ENCODE measurements at places on chromosomes 16 and 17. TPM values are rescaled to one million over a fixed set of nuclear protein-coding genes. Genes with fewer than 3 reads are reported as not detected.

DNA sequence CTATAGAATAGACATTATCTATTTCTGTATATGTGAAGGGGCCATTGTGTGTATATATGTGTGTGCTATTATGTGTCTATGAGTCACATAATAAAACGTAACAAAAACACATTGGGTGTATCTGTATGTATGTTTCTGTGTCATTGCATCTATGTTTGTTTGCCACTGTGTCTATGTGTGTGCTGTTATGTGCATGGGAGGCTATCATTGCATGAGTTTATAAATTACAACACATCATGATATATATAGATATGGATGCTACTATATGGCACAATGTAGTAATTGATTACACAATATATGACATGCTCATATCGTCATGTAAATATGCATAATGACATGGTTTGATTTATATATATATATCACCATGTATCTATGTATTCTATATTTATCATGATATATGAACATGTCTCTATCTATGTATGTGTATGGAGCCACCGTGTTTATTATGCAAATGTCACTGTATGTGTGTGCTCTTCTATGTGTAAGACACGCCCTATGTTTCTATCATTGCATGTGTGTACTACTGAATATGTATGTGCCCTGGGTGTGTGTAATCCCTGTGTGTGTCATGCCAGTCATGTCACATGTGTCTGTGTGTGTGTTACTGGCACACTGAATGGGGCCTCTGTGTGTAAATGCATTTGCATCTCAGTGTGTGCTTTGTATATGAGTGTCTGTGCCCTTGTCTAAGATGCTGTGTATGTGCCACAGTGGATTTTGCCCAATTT lies 1.4 kb upstream of the TSPOAP1 start:
- no peak for DNase-seq

DNA sequence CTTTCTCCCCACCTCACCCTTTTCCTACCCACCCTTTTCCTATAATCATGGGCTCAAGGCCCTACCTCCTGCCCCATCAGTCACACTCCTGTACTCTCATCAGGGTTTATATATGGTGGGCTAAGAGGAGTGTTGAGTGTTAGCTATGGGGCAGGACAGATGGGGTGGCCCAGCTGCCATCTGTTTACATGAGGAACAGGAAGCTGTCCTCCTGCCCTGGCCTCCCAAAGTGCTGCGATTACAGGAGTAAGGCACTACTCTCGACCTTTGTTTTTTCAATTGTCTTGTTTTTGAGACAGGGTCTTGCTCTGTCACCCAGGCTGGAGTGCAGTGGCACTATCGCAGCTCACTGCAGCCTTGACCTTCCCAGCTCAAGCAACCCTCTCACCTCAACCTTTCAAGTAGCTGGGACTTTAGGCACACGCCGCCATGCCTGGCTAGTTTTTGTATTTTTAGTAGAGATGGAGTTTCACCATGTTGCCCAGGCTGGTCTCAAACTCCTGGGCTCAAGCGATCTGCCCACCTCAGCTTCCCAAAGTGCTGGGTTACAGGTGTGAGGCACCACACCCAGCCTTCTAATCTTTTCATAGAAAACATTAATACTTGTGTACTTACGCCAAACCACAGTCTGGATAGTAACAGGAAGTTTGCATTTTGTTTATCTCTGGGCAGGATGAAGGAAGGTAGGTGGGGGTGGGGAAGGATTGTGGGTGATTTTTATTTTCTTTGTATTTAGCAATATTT lies 1.6 kb downstream of the TRADD start:
- no peak for DNase-seq

DNA sequence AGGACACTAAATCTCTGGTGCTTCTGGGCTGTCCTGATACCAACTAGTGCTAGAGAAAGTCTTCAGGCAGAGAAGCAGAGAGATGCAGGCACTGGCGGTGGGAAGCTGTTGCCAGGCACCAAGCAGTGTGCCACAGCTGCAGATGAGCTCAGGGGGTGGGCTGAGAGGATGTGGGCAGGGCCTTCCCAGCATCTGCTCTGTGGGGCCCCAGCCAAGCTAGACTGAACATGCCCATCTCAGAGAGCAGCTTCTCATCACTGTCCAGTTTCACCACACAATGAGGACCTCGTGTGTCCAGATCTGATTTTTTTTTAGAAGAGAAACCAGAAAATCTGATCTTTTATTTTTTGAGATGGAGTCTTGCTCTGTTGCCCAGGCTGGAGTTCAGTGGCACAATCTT lies 17.1 kb downstream of the PSKH1 start:
- peak; percentile 35 for DNase-seq

DNA sequence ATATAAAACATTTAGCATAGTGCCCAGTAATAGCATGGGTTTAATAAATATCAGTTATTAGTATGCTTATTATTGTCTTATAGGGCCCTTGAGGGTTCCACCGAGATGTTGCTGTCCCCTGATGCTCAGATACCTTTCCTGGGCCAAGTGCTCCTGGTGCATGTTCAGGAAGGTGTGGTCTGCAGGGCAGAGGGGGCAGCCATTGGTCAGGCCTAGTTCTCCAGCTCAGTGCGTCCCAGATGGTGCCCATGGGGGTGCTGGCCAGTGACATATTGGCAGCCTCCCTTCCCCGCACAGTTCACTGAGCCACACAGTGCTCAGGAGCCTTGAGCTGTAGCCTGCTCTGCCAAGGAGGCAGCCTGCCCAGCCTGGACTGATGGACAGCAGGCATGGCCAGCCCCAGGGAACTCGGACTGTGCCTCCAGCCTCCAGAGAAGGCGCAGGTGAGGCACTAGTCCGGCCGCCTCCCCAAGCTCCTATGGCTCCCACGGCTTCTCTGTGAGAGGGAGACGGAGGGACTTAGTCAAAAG lies 7.7 kb upstream of the GRIN2A start:
- DNase-seq = no peak

GRCh38 chr17:43437756-43438155 lies 39.0 kb downstream of the ARL4D start:
- no peak for DNase-seq

DNA sequence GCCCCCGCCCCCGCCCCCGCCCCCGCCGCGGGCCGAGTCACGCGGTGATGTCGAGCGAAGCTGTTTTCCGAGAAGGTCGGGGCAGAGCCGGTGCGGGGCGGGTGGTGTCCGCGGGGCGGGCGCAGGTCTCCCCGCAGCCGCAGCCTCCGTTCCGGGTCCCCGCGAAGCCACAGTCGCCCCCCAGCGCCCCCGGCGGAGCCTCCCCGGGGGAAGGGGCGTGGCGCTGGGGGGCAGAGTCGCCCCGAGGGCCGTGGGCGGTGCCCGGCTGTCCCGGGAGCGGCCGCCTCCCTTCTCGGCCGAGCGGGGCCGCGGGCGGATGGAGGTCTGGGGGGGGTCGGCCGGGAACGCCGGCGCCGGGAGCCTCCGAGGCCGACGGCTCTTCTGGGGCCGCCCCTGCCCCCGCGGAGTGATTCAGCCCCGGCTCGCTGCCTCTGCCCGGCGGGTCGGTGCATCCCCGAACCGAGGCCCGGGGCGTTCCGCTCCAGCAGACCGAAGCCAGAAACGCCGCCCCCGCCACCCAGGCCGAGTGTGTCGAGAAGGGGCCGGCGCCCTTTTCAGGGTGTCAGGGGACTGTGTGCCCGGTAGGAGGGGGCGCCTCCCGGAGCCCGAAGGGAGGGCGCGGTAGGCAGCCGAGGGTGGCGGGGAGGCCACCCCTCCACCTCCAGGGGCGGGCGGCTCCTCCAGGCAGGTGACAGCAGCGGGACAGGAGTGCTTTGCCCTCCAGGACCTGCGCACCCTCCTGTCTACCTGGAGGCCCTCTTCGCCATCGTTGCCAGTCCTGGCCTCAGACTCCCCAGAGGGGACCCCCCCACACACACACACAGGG lies 1.7 kb downstream of the METRNL start:
- no peak for DNase-seq

- no peak for DNase-seq
Observed at GRCh38 chr17:41178843-41179616, 1.0 kb upstream of the KRTAP4-2 start.

DNA sequence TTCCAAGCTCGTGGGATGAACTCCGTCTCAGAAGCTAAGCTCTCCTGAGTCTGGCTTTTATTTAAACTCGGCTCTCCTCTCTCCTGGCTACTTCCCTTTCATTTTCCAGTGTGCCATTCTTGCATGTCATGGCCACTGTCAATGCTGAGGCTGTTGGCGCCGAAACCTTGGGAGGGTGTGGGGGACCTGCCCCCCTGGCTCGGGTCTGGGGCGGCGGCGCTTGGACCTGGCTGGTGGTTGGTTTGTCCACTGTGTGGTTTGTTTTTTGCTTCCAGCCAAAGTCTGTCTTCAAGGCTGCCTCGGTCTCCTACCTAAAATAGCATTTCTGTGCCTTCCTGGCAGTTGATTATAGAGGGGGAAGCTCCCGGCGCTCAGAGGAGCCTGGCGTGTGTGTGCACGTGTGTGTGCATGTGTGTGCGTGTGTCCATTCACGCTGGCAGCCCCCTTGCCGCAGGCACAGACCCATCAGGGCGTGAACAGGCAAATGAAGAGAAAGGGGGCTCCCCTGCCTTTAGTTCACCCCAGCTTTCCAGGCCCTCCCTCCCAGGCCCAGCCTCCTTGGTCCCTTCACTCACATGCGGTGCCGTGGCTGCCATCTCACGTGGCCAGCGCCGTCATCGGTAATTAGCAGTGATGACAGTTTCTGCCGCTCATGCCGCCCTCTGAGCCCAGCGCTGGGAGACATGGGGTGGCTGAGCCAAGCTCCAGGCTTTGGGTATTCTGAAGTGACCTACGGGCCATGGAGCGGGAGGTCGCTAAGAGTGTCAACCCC lies 179.9 kb downstream of the SEC14L1 start:
- no peak for DNase-seq

- DNase-seq = peak; percentile 43
Observed at GRCh38 chr16:50368410-50369132, at the start of gene BRD7. Gene BRD7, minus strand, starts transcription at chr16:50368988. Its CDS starts 214 bp downstream, at chr16:50368774.

DNA sequence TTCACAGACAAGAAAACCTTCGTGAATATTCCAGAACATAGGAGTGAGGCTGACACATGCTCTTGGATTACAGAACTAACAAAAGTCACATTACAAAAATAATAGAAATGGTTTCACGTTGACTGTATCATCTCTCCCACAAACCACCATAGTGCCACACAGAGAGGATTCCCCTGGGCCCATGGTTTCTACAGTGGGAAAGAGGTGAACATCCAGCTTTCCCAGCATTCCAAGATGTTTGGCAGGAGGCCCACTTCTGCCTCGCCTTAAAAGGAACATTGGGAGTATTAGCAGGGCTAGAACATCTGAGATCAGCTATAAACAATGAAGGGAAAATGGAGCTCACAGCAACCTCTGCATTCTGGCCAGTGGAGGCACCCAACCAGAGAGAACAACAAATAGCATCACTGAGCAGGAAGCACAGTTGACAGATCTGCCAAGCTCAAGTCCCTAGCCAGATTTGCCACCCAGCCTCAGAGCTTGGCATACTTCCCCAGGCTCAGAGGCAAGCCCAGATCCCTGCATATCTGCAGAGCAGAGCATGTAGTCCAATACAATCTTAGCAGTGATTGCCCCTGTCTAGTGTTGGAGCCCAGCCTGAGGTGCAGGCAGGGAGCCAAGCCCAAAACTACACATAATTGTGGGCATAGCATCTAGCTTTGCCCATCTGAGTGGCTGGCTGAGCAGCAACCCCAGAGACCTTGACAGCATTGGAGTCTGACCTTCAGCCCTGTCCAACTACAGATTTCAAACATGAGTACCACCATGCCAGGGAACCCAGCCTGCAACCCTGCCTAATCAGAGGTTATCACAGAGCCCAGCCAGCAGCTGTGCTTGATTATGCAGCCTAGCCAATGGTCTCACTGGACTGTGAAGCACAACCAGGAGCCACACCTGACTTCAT lies 260.4 kb downstream of the CEP112 start:
- no peak for DNase-seq

DNA sequence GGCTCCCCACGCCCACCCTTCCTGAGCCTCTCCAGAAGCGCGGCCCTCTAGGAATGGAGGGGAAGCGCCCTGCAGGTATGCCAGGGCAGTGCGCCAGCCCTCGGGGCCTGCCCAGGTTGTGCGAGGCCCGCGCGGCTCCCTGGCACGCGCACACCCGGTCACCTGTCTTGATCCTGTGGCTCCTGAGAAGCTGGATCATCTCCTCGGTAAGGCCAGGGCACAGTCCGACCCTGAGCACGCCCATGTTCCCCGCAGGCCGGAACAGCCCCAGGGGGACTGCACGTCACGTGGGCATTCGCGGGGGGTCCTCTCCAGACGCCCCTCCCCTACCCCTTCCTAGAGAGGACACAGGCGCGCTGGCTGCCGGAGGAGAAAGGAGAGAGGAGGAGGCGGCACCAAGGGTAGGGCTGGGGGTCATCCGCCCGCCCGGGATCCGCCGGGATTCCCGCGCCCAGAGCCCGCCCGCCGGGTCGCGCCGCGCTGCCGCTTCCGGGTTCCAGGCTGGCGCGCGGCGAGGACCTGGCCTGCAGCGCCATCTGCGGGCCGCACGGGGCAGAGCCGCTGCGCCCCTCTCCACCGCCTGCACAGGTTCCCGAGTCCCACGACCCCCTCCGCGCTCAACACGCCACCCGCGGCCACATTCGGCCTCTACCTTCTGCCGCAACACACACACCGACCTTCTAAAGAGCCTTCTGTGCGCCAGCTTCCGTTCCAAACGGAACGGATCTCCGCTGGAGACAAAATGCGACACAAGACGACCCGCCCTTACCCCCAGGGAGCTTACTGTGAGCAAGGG lies at the start of gene RAD51D:
Gene RAD51D (minus strand): TSS at position 491 of the 796 bp plus-strand sequence. CDS start 247 bp downstream, at position 244.
- DNase-seq = peak; percentile 61

- DNase-seq = peak; percentile 75
Observed at GRCh38 chr16:1533443-1533951, at the start of gene TMEM204. Gene TMEM204, plus strand, starts transcription at chr16:1533666. Its CDS starts 610 bp downstream, at chr16:1534276.

DNA sequence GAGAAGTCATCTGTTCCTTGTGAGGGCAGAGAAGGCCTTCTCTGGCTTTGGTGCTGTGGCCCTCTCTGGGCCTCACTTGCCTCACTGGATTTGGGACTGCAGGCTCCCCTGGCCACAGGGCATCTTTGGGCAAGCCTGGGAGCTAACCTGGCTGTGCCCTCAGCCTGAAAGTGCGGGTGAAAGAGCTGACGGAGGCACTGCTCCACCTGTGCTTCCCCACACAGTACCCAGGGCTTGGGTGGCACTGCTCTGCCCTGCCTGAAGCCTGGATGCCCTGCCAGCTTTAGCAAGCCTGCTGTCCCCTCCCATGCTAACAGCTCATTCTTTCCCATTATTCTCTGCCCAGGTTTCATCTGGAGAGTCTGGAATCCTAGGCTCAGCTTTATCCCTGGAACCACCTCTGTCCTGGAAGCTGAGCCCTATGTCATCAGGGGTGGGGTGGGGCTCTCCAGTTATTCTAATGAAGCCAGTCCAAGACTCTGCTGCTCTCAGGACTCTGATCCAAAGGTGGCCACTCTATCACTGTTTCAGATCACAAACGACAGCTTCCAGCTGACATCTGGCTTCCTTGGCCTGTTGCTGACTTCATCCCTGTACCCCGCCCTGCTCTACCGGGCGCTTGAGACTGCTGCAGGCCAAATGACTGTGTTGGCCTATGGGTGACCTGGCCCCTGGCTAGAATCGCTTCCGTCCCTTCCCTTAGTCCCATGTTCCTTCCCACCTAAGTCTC lies 29.3 kb downstream of the HIC1 start:
- DNase-seq = peak; percentile 83

GRCh38 chr16:17313085-17313611 lies 157.6 kb downstream of the XYLT1 start:
- peak; percentile 72 for DNase-seq

- no peak for DNase-seq
Observed at GRCh38 chr17:57408071-57408811, 151.9 kb downstream of the MSI2 start.

Gene MRTFB
- not detected for polyA plus RNA-seq

Gene RNF157
- 13.3 TPM for polyA plus RNA-seq

Gene ACSM3
- polyA plus RNA-seq = 17.4 TPM

Gene CDH8
- 1.4 TPM for polyA plus RNA-seq

Gene UNKL
- polyA plus RNA-seq = 10.7 TPM

Gene CCDC40
- 3.9 TPM for polyA plus RNA-seq

Gene GP1BA
- 1.1 TPM for polyA plus RNA-seq

Gene DGKE
- 16.0 TPM for polyA plus RNA-seq

Gene KRT12
- 0.20 TPM for polyA plus RNA-seq

Data from muscle of arm (tissue), 14 donors.